T-cell (primary cell): ENCODE measurements at places on chromosomes 12 and 14. TPM values are rescaled to one million over a fixed set of nuclear protein-coding genes. Genes with fewer than 3 reads are reported as not detected.

FAM186B gene
- 0.32 TPM for total RNA-seq

LMNTD1 gene
- not detected for total RNA-seq

IQSEC3 gene
- 0.30 TPM for total RNA-seq

TSPAN8 gene
- not detected for total RNA-seq

RASSF9 gene
- not detected for total RNA-seq

CAMKK2 gene
- 13.6 TPM for total RNA-seq

CLEC6A gene
- not detected for total RNA-seq

RTL1 gene
- not detected for total RNA-seq

NDUFB1 gene
- 77.3 TPM for total RNA-seq

GRIN2B gene
- not detected for total RNA-seq

CDH24 gene
- 2.5 TPM for total RNA-seq

MGST1 gene
- total RNA-seq = 2.1 TPM

TAS2R46 gene
- total RNA-seq = 0.82 TPM

OXA1L gene
- total RNA-seq = 152 TPM

RIPK3 gene
- total RNA-seq = 33.7 TPM

PMCH gene
- total RNA-seq = 1.2 TPM

GPR84 gene
- not detected for total RNA-seq

EPYC gene
- total RNA-seq = not detected

POTEG gene
- not detected for total RNA-seq

RNF212B gene
- total RNA-seq = 1.1 TPM

NPFF gene
- not detected for total RNA-seq

BDKRB1 gene
- not detected for total RNA-seq

FOXM1 gene
- 1.6 TPM for total RNA-seq

LIN7A gene
- 0.12 TPM for total RNA-seq

MLH3 gene
- 28.2 TPM for total RNA-seq

TXNRD1 gene
- total RNA-seq = 33.1 TPM
